ENCODE measurements at places on chromosomes 12 and 14. TPM values are rescaled to one million over a fixed set of nuclear protein-coding genes. Genes with fewer than 3 reads are reported as not detected.

Gene TBX5
- not detected for total RNA-seq

Gene CLEC6A
- total RNA-seq: not detected

Gene SERPINA10
- not detected for total RNA-seq

Gene LRRC9
- not detected for total RNA-seq

Gene HOXC5
- 0.53 TPM for total RNA-seq

Measured in A549 treated with ZK216348 at 1 μM for 4 hours (cell line).